Left renal cortex interstitium (tissue), 4 donors: ENCODE measurements at places on chromosomes 11 and 22.

- no peak for DNase-seq
These were observed 7.8 kb downstream of the BCR start for GRCh38 chr22:23187871-23188700.

DNA sequence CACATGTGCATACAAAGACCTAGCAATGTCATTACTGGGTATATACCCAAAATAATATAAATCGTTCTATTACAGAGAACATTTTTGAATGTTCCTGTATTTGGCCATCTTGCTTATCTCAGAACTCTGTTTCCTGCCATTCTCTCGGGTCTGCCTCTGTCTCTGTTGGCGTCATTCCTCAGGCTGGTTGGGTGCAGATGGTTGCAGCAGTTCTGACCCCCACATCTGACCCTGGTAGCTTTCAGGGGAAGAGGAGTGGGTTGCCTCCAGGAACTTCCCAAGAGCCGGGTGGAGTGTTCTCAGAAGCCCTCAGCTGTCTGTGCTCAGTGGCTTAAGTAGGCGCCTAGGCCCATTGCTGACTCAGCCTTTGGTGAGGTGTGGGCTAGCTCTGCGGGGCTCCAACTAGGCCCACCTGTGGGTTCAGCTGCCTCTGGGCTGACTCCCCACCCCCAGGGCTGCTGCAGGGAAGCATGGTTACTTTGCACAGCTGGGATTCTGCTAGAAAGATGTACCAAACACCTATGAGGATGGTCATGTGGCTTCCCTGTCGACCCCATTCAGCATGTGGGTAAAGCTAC is 114.0 kb downstream of the TBC1D22A start:
- no peak for DNase-seq

GRCh38 chr22:39433476-39434242 is 23.2 kb upstream of the MGAT3 start:
- no peak for DNase-seq

GRCh38 chr11:72245263-72245816 is 1.4 kb upstream of the PHOX2A start:
- no peak for DNase-seq

DNA sequence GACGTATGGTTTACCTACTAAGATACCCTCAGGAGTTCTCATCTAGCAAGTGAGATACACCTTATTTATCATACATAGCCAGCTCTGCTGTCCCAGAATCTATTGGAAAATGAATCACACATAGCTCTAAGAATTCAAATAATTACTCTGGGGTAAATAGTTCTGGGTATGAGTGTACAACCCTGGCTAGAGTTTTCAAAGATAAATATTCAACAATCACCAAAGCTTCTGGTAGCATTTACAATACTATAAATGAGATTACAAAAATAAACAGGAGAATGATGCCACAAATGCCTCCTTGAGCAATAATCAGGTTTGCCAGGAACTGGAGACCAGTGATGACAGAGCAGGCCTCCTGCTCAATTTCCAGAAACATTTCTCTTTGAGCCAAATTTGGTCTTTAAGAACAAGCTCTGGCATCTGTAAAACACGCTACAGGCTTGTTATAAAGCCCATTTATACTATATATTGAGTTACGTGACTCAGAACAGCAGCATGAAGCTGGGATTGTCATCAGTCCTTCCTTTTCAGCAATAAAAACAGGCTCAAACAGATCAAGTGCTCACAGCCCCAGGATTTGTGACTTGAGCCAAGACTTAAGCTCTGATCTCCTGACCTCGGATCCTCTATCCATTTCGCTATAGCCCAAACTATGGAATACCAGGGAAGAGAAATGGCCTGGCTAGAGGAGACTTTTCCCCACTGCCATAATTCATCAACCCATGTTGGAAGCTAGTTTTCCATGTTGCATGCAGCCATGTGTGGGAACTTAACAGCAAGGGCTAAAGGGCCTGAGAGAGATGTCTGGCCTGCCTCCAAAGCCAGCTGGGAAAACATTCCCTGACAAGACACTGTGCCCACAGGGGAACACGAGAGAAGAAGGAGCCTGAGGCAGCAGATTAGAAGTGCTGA is 19.7 kb downstream of the RAB30 start:
- no peak for DNase-seq

GRCh38 chr11:34621876-34622275 is 983 bp downstream of the EHF start:
- no peak for DNase-seq

GRCh38 chr11:84022201-84022600 is 736.0 kb upstream of the CCDC90B start:
- DNase-seq = no peak

GRCh38 chr22:31895411-31896123 is 48.8 kb upstream of the YWHAH start:
- no peak for DNase-seq
